IPS-NIHi11 (cell line): ENCODE measurements at places on chromosomes 2 and 18.

GRCh38 chr2:68925295-68925896 is 27.3 kb downstream of the GKN2 start:
- DNase-seq: peak; percentile 81

GRCh38 chr2:59584958-59585357 is 968.5 kb downstream of the BCL11A start:
- DNase-seq: peak; percentile 37

DNA sequence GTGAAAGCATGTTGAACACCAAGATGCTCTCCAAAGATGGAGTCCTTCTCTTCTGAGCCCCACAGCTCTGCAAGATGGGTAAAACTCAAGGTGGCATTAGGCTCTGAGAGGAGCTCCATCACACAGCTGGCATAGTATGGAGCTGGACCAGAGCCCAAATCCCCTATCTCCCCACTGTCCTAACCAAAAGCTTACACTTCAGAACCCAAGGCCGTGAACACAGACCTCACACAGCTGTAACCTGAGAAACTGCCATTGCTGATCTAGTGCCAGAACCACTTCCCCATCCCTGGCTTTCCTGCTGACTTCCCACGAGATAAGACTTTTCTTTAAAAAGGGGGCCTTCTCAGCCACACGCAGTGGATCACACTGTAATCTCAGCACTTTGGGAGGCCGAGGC is 25.0 kb downstream of the TTC32 start:
- no peak for DNase-seq

DNA sequence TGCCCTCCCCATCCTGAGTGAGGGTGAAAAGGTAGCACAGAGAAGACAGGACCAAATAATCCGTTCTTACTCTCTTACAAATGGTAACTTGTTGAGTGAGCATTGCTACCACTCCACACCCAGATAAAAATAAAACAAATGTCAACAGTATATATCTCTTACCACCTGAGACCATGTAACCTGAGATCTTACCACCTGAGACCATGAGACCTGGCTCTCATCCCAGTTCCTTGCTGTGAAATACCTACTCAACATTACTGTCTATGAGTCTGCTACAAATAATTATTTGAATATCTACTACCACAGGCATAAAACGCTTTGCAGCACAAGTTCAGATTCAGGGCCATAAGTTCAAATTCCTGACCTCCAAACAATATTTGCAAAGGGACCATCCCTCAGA is 234.7 kb downstream of the C1D start:
- DNase-seq: no peak

DNA sequence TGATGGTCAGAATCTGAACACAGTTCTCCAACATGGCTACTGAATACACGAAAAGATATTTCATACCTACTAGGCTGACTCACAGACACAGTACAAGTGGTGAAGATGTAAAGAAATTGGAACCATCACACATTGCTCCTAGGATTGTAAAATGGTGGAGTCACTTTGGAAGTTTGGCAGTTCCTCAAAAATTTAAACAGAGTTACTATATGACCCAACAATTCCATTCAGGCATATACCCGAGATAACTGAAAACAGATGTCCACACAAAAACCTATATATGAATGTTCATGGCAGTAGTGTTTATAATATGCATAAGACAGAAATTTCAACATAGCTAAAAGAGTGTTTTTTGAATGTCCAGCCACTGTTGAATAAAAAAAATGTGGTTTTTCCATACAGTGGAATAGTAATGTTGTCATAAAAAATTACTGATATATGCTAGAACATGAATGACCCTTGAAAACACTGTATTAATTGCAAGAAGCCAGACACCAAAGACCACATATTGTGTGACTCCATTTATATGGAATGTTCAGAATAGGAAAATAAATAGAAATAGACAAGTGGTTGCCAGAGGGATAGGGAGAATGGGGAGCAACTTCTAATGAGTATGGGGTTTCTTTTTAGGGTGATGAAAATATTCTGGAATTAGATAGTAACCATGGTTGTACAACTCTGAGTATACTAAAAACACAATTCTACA is 10.1 kb downstream of the RMP24 start:
- DNase-seq: no peak

DNA sequence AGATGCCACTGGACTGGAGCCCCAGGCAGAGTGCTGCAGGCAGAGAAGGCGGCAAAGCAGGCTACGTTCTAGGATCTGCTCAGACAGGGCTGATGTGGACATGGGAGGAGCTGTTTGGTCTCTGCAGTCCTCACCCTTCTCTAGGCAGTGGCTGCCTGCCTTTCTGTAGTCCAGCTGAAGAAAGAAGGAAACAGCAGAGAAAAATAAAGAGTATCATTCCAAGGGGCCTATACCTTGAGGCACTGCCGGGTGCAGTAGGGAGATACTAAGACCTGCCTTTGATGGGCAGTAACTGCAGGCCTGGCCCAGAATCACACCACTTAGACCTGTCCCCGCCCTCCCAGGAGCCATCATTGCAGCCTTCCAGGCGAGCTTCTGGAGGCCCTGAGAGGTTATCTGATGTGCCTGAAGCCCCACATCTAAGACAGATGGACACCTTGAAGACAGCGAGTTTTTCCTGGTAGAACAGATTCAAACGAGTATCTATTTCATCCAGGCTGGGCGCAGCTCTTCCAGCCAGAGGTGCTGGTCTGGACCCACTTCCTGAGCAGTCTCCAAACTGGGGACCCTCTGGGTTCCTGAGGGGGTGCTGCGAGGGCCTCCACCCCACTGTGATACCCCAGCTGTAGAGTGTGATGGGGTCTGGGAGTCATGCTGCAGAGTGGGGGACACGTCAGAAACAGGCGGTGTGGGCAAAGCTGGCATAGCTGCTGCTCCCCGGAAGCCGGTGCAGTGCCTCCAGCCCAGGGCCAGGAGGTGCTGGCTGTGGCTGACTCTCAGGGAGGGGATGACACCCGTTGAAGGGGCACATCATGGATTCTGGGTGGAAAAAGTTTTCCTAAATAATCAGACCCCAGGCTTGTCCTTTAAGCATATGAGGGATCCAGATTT is 87.3 kb upstream of the OTOS start:
- no peak for DNase-seq

- no peak for DNase-seq
Observed at GRCh38 chr2:129780316-129781270, 198.9 kb upstream of the RAB6C start.

- no peak for DNase-seq
Observed at GRCh38 chr18:31795747-31796146, 35.1 kb upstream of the SLC25A52 start.

DNA sequence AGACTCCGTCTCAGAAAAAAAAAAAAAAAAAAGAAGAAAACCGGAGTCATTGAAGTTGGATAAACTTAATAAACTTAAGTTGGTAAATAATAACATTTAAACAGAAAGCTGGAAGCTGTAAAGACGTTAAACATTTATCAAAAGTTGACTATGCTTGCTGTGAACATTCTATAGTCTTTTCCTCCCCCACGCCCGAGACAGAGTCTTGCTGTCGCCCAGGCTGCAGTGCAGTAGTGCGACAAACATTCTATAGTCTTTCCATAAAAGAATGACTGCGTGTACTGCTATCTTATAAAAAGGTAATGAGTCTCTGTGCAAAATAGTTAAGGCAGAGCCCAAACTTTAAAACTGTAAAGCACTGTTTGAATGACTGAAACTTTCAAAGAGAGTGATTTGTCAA is 45.2 kb downstream of the PPP4R1 start:
- DNase-seq: no peak

DNA sequence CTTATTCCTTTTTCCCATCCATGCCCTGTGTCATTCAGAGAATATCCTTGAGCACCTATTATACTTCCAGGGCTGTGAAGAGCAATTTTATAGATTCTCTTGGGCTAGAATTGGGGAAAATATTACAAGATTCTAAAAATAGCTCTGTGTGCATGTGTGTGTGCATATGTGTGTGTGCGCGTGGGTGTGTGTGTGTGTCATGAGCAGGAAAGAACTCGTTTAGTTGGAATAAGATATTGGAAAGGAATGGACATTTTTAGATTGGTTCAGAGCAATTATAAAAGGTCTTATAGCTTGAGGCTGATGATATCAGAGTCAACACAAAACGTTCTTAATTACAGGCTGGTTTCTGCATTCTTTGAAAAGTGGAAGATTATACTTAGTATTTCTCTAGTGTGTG is 212.1 kb upstream of the COPS8 start:
- no peak for DNase-seq

- DNase-seq: no peak
Observed at GRCh38 chr2:140108706-140109475, 1328.7 kb upstream of the NXPH2 start.

DNA sequence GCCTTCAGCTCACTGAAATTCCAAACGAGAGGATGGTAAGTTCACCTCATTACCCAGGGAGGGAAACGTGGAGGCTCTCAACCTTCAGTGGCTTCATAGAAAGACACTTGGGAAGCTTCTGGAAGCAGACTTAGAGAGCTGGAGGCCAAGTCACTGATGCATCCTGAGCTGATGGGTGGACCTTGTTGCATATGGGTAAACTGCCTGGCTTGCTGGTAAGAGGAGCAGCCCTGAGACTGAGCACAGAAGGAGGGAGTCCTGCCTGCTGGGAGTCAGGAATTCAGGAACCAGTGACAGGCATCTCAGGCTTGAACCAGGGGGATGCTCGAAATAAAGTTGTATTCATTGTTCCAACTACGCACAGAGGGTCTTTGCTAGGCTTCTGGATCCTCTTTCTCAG is 66.5 kb upstream of the NPAS2 start:
- no peak for DNase-seq

DNA sequence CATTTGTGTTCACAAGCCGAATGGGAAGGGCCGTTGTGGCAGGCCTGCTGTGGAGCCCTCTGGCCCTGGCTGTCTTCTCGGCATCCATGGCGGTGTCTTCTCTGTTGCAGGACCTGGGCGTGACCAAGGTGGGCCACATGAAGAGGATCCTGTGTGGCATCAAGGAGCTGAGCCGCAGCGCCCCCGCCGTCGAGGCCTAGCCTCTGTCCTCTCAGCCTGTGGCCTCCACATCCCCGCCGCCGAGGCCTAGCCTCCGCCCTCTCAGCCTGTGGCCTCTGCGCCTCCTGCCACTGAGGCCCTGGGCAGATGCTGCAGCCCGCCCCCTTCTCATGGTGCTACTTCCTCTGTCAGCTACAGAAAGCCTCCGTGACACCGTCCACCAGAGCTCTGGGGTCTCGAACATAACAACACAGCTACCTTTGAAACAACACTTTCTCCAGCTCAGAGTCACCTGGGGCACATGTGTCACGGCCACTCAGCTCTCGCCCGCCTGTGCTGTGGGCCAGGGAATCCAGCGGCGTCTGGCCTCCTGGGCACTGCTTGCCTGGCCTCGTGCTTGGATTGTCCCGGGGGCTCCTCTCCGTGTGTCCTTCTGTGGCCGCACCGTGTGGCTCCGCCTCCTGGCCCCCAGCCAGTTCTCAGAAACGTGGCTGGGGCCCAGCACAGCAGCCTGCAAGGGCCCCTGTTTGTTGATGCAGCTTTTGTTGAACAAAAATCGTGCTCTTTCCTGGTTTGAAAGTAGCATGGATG is 97.1 kb downstream of the USP40 start:
- DNase-seq: no peak

DNA sequence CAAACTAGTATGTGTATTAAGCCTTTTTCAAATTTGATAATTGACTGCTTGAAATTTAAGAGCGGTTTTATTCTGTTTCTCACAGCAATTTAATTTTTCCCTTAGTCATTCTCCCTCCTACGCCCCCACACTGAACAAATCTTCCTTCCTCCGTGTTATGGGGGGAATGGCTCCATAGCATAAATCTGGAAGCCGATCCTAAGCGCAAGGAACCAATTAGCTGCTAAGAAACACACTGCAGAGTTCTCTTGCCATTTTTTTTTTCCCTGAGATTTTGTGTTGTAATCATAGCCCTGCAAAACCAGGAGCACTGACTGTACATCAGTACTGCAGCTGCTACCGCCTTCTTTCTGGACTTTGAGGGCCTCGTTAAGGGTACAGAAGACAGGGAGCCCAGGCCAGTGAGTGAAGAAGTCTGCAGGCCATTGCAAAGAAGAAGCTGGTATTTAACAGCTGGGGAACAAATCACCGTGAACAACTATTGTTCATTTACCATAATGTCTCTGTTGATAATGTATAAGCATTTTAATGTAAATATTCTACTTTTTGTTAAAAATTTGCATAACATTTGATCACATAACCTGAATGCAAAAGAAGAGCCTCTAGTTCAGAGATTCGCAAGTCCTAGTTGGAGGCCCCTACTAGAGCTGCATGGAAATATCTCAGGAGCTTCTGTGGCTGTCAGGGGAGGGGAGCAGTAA is 264.0 kb downstream of the LRATD1 start:
- no peak for DNase-seq

DNA sequence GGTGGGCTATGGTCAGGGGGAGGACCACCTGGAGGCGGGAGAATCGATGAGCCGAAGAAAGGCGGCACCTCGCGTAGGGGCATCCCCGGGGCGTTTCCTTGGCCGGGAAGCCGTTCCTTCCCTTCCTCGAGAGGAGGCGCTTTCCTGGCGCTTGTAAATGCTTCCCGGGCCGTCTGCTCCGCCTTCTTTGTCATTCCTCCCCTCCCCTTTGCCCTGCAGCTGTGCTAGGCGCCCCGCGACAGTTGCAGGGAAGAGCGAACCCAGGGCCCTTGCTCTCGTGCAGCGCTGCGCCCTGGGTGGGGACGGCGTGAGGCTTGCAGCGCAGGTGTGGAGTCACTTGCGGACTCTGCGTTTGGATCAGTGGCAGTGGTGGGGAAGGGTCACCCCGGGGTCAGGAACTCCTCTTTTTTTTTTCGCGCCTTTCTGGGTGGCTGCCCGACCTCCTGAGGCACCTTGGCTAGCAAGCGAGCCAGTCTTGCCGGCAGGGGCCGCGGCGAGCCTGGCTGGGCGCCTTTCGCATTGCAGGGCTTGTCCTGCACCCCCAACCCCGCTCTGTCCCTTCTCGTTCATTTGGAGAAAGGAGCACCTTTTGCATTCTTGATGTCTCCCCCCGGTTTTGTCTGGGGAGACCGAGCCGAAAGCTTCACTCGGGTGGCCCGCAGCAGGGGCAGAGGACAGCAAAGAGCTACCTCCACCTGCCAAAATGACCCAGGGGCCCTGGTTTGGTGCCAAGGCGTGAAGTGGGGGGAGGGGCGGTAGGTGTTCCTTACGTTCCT is 858 bp downstream of the KCNS3 start:
- peak; percentile 86 for DNase-seq

DNA sequence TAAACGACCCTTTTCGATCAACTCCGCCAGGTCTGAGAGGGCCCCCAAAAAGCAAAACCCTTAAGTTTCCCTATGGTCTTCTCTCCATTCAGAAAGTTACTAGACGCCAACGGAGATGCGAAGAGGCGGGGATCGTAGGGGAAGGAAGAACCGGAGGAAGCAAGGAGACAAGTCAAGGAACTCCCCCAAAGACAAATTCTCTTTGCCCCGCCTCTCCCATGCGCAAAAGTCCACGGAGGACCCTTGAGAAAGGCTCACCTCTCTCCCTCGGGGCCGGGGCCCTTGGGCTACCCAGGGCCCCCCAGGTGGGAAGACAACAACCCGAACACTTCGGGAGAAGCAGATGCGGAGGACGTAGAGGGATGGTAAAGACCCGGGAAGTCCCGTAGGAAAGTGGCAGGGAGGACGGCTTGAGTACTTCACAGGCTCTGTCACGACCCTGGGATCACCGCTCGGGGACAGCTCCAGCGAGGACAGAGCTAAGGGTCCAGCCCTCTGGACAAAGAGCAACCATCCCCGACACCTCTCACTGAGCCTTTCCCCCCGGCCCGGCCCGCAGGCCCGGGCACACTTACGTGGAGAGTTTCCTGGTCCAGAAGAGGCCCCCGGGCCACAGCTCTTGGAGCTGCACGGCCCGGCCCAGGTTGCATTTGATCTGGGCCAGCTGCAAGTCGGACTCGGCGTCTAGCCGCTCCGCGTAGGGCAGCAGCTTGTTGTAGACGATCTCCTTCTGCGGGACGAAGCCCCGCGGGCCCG is 647 bp downstream of the PSME4 start:
- peak; percentile 35 for DNase-seq
